ENCODE measurements at places on chromosomes 12 and 14. TPM values are rescaled to one million over a fixed set of nuclear protein-coding genes. Genes with fewer than 3 reads are reported as not detected.

Gene DIO3
- polyA plus RNA-seq: 0.21 TPM

Gene ZNF385A
- polyA plus RNA-seq: 14.6 TPM

Gene SRSF5
- 833 TPM for polyA plus RNA-seq

Gene TRIM9
- polyA plus RNA-seq: 2.5 TPM

Gene LRRK2
- 34.2 TPM for polyA plus RNA-seq

Gene HOXC4
- polyA plus RNA-seq: 46.7 TPM

Gene DPPA3
- polyA plus RNA-seq: not detected

Gene SLC39A2
- polyA plus RNA-seq: 2.2 TPM

Gene PRKCH
- 15.8 TPM for polyA plus RNA-seq

Gene APOLD1
- 10.3 TPM for polyA plus RNA-seq

Gene PPP2R5C
- polyA plus RNA-seq: 95.3 TPM

Gene C14orf180
- polyA plus RNA-seq: not detected

Gene PELI2
- polyA plus RNA-seq: 26.0 TPM

Gene SPATS2
- polyA plus RNA-seq: 53.3 TPM

Gene GLIPR1L2
- polyA plus RNA-seq: 0.92 TPM

Gene RAB21
- polyA plus RNA-seq: 61.5 TPM

Gene STYK1
- polyA plus RNA-seq: 1.8 TPM

Gene DBX2
- polyA plus RNA-seq: 0.10 TPM

Gene SIX6
- not detected for polyA plus RNA-seq

Gene UBE3B
- polyA plus RNA-seq: 40.1 TPM

Gene C12orf50
- polyA plus RNA-seq: 0.16 TPM

Gene KLRB1
- polyA plus RNA-seq: 4.4 TPM

Gene SOX5
- 5.8 TPM for polyA plus RNA-seq

Gene KLRC2
- 0.31 TPM for polyA plus RNA-seq

Gene CLEC4C
- not detected for polyA plus RNA-seq

Gene SPIC
- not detected for polyA plus RNA-seq

Gene NPC2
- 311 TPM for polyA plus RNA-seq

Gene NKX2-1
- polyA plus RNA-seq: not detected

Gene GUCY2C
- 0.58 TPM for polyA plus RNA-seq

Gene CLEC9A
- polyA plus RNA-seq: not detected

Gene METAP2
- 102 TPM for polyA plus RNA-seq

Gene AICDA
- polyA plus RNA-seq: 0.65 TPM

Gene SCNN1A
- polyA plus RNA-seq: 64.4 TPM

Gene CLEC12A
- polyA plus RNA-seq: 0.55 TPM

Gene AHNAK2
- polyA plus RNA-seq: 1.8 TPM

Gene TAS2R9
- polyA plus RNA-seq: not detected

Gene ATL1
- polyA plus RNA-seq: 10.7 TPM

Gene CAPRIN2
- polyA plus RNA-seq: 52.5 TPM

Gene GNPTAB
- polyA plus RNA-seq: 28.2 TPM

Gene NTS
- polyA plus RNA-seq: 5.1 TPM

Gene SFSWAP
- 44.7 TPM for polyA plus RNA-seq

Gene STON2
- polyA plus RNA-seq: 39.6 TPM

Gene TCP11L2
- 14.9 TPM for polyA plus RNA-seq

Gene SIRT4
- polyA plus RNA-seq: 4.7 TPM

Gene REC8
- polyA plus RNA-seq: 80.8 TPM

Gene ANO6
- polyA plus RNA-seq: 64.4 TPM

Measured in renal pelvis (tissue), 12 donors.